ENCODE measurements at places on chromosomes 3 and 15.

GRCh38 chr3:73727117-73727821 lies 102.5 kb upstream of the PDZRN3 start:
- no peak for DNase-seq

DNA sequence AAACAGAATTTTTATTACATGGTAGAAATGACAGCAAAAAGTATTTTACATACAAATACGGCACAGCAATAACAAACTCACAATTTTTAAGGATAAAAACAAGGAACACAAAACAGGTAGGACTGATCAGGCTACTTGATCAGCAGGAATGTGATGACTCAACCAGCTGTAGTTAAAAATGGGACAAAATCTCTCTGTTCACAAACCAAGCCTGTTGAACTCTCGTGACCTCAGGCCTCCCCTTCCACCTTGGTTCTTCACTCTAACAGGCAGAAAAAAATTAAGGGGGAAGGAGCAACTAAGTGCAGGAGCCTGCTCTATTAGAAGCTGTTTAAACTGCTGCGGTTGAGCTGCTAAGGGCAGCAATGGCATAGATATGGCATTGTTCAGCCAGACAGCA lies 18.7 kb downstream of the FBXL22 start:
- DNase-seq, result no peak

- DNase-seq, result no peak
These were observed 204.5 kb upstream of the CMC1 start for GRCh38 chr3:28036599-28037575.

DNA sequence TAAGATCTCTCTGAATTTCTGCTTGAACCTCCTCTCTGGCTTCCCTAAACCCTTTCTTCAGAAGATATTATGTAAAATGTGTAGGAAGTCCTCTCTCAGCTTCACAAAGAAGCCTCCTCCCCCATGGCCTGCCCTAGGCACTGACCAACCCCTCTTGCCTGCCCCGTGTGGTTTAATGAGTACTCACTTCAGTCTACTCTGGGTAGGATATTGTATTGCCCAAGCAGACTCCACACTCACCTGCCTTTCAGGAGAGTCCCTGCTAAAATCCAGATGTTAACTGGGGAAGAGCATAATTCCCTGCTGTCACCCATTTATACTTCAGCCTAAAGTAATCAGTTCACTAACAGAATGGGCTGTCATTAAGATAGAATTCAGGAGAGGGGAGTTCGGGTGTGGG lies 2.6 kb upstream of the AGBL1 start:
- DNase-seq, result no peak

GRCh38 chr3:130014526-130014925 lies 40.0 kb downstream of the TRH start:
- DNase-seq, result no peak

DNA sequence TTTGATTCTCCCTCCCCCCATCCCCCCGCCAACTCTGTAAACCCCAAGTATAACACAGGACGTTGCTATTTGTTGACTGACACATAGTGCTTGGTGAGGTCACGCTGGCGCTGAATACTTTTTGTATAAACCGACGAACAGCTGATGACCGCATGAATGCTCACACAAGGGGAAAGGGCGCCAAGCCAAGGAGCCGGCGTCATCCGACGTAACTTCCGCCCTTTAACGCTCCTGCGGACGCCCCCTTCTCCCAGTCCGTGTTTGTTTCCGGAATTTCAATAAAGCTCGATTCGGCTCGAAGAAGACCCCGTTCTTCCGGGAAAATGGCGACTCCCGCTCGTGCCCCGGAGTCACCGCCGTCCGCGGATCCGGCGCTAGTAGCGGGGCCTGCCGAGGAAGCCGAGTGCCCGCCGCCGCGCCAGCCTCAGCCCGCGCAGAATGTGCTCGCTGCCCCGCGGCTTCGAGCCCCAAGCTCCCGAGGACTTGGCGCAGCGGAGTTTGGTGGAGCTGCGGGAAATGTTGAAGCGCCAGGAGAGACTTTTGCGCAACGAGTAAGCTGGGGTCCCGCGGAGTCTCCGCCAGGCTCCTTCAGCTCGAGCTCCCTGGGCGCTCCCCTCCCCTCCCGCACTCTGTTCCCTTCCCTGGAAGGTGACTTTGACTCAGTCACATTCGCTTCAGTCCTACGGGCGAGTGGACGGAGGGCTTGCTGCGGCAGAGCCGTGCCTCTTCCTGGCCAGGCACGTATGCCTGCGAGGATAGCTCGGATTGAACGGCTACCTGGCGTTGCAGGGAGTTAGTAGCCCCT lies at the start of gene POLR2M:
Gene POLR2M, plus strand, starts transcription at position 310 of the 805 bp plus-strand sequence. Its CDS starts 129 bp downstream, at position 439.
- peak; percentile 81 for DNase-seq

Data from stimulated activated CD8-positive, alpha-beta memory T cell treated with anti-CD3 and anti-CD28 coated beads, Interleukin-12 subunit alpha, Interleukin-12 subunit beta, amount 100 ng/mL, for 1 hour (primary cell).